Right atrium auricular region (tissue), 2 donors: ENCODE measurements at places on chromosomes 7 and 10.

GRCh38 chr7:137287651-137288258 lies 55.8 kb downstream of the PTN start:
- no peak for DNase-seq

- DNase-seq: no peak
These were observed 8.0 kb downstream of the SEMA3E start for GRCh38 chr7:83640731-83641537.

DNA sequence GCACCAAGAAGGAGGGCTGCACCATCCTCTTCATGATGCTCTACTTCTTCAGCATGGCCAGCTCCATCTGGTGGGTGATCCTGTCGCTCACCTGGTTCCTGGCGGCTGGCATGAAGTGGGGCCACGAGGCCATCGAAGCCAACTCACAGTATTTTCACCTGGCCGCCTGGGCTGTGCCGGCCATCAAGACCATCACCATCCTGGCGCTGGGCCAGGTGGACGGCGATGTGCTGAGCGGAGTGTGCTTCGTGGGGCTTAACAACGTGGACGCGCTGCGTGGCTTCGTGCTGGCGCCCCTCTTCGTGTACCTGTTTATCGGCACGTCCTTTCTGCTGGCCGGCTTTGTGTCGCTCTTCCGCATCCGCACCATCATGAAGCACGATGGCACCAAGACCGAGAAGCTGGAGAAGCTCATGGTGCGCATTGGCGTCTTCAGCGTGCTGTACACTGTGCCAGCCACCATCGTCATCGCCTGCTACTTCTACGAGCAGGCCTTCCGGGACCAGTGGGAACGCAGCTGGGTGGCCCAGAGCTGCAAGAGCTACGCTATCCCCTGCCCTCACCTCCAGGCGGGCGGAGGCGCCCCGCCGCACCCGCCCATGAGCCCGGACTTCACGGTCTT lies 1.9 kb downstream of the FZD1 start:
- DNase-seq: no peak

GRCh38 chr10:46520381-46520780 lies 36.1 kb downstream of the GPRIN2 start:
- DNase-seq: no peak

DNA sequence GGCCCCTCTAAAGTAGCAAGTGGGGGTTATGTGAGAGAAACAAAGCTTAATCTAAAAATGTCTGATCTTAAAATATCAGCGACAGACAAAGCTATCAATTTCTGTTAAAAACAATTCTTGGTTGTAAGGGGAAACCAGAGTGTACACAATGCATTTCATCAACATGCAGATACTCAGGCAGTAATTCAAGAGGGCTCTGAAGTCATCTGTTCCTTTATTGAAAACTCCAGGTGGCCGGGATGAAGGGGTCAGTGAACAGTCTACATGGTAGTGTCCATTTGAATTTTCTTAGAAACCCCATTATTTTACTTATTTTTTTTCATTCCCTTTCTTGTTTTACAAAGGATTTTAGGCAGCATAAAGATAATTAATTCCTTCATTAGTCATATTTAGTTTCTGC lies 36.7 kb upstream of the BTBD16 start:
- no peak for DNase-seq

DNA sequence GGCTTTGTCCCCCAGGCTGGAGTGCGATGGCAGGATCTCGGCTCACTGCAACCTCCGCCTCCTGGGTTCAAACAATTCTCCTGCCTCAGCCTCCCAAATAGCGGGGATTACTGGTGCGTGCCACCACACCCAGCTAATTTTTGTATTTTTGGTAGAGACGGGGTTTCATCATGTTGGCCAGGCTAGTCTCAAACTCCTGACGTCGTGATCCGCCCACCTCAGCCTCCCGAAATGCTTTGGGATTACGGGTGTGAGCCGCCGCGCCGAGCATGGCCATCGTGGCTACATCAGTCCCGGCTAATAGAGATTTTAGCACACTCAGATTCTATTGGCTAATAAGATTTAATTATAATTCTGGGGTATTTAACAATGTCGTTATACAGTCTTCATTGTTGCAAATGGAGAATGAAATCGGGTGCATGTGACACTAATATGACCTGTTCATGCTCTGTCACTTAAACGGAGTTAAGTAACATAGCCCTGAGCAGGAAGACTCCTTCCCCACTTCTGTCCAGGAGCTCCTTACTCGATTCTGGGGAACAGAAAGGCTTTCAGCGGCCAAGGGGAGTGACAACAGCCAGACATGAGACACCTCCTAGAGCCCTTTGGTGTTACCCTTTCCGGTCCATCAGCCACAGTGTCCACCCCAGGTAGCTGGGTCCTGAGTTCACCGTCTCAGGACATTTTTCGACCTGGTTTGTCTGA lies 40.9 kb upstream of the FAM20C start:
- DNase-seq: no peak

DNA sequence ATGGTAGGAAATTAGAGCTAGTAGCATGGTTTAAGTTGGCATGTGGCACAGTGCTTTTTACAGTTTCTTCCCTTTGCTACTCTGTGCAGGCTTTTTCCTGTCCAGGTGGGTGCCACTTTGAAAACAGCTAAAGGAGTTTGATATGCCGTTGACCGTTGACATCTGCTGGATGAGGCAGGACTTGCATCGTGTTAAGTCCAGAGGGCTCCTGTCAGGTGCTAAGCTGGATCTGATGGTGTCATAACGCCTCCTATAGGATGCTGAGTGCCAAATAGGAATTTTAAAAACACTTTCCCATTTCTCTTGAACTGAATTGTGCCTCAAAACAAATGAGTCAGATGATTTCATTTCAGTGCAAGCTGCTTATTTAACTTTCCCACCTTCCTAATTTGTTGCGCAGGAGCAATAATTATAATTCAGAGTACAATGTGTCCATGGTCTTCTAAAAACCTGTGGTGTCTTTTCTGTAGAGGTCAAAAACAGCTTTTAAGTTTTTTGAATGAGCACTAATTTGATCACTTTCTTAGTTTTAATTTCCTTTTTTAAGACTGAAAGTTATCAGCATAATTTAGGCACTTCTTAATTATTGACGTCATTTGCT lies 178.3 kb downstream of the CDCA7L start:
- DNase-seq: no peak

GRCh38 chr10:120987359-120987758 lies 136.2 kb downstream of the WDR11 start:
- DNase-seq: no peak

GRCh38 chr7:36355490-36355889 lies 34.2 kb upstream of the ANLN start:
- DNase-seq: no peak

GRCh38 chr10:8416760-8417159 lies 362.3 kb downstream of the GATA3 start:
- DNase-seq: no peak

GRCh38 chr7:18845700-18846099 lies 271.7 kb downstream of the TWIST1 start:
- DNase-seq: no peak

DNA sequence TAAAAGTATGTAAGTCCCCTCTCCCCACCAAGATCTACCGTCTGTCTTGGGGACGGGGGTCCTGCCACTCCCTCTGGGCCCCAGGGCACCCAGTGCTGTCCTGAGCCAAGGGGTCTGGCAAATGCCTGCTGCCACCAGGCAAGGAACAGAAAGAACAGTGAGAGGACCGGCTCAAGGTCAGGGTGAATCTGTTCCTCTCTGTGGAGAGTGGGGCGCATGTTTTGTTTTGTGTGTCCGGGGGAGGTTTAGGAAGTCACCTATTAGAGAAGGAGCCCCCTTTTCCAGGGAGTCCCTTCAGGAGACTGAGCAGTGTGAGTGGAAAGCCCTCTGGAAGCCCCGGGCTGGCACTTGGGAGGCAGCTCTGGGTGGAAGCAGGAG lies 158.5 kb upstream of the RHEB start:
- DNase-seq: no peak

DNA sequence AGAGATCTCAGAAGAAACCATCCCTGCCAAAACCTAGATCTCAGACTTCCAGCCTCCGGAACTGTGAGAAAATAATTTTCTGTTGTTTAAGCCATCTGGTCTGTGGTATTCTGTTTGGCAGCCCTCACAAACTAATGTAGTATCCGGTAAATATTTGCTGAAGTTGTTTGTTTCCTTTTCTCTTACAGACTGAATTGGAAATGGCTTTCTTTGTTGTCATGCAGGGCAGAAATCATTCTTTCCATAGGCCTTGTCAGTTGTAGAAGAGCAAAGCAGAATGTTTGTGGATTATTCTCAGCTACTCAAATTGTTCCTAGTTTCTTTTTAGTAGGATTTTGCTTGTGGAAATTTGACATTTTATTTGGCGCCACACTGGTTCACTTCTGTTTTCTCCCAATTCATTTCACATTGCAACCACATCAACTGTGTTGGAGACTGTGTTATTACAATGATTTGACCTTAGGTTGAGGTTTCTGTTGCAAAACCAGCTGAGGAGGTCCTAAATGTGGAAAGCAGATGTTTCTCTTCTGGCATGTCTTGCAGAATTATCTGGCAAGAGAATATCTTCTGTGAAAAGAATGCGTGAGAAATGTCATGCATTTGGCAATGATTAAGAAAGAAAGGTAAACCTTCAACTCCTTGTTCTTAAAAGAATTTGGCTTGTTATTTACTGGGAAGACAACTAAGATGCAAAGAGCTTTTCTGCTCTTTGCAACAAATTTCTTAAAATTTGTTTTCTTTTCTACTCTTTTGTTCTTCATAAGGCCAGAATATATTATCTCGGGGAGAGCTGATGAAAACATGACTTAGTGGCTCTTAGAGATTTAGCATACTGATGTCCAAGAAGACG lies 25.8 kb downstream of the ACTA2 start:
- no peak for DNase-seq

DNA sequence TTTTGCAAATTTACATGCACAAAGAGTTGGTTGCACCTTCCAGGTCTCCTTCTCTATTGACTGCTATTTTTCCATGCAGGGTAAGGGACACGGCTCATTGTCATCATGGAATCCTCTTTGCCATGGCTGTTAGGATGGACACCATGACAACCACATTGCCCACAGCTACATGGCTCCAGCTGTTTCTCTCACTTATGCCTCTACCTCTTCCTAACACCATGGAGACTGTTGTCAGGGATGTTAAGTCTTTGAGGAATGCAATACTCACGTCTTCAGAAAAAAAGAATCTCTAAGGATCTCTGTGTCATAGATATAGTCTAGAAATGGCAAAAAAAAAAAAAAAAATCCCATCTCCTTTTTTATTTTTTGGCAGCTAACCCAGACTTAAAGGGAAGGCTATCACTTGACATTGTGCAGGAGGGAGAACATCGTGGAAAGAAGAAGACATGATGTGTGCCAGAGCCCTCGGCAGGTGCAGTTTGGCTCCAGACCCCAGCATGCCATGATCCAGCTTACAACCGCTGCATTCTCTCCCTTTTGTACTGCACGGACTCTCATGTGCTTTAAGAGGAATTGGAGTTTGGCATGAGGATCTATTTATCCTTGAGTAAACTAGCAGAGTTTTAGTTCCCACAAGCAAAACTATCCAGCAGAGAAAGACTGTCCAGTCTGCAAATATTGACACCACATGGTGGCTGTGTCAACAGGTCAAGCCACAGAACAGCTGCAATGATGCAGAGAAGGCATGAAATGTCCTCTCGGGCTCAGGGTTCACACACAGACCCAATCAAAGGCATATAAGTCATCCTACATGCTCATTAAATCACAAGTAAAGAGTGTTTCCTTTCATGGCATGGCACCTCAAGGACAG lies 70.8 kb downstream of the FRMD4A start:
- DNase-seq: no peak

GRCh38 chr7:116162254-116162653 lies 48.1 kb upstream of the TES start:
- DNase-seq: no peak

GRCh38 chr10:627032-627992 lies 62.2 kb downstream of the DIP2C start:
- DNase-seq: no peak

DNA sequence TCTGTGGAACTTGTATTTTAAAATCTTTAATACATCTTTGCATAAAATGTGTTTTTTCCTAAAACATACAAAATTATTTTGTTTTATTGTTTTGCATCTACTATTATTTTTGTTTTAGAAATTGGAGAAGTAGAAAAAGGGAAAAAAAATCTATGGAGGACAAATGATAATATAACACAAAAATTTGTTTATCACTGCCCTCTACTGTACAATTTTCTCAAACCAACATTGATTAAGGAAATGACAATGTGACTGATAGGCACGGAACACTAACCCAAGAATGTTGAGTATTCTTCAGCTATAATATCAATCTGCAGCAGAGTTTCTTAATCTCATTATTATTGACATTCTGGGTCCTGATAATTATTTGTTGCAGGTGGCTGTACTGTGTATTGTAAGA lies 9.5 kb upstream of the ING3 start:
- no peak for DNase-seq

- no peak for DNase-seq
These were observed 347.0 kb downstream of the KCNMA1 start for GRCh38 chr10:77290528-77291155.

DNA sequence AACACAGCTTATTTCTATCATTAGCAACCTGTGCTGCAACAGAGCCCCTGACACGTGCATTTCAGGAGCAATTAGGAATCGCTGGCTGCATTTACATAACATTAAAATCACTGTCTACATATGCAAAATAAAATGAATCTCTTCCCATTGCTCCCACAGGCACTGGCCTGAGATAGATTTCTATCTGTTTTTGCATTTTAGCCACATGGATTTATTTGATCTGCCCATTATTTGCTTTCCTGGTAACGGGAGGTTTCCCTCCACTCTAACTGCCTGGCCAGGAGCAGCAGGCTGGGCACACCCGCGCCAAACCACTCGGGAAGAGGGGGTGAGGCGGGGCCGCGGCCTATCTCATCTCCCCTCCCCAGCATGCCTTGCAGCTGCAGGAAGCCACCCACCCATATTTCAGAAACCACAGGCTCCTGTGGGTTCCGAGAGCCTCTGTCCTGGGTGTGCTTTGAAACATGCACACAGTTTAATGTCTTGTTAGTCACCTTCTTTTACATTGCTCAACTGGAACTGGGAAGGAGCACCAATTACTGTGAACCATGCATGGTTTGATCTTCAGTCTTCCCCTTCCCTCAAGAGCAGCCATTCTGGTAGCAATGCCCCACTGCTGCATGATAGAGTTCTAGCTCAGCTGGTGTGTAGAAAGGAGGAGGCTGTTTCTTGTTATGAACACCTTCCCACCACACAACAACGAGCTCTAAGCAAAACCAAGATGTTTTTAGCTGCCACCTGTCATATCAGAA lies 37.7 kb upstream of the IKZF1 start:
- no peak for DNase-seq

DNA sequence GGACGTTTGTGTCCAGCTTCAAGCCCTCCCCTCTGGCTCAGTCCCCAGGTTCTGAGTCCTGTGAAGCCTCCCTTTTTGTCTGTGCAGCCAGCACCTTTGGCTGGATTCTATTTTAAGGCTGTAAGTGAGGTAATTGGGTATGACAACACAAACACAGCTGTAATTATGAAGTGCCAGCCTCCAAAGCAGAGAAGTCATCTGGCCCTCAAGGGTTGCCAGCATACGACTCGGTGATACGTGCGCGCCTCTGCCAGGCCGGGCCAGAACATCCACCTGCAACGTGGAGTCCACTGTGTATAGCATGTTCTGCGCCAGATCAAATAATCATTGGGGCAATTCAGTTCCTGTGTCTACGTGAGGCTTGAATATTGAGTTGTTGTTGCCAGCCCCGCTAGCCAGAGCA lies 6.7 kb upstream of the FAM180A start:
- DNase-seq: peak; percentile 58

GRCh38 chr7:155832581-155832981 lies 20.3 kb upstream of the SHH start:
- DNase-seq: no peak
